Activated gamma-delta T cell treated with Interleukin-2 at 50 U/mL for 16 hours (primary cell): ENCODE measurements at places on chromosomes 1 and 21.

GRCh38 chr21:32878661-32879060 is 107.1 kb upstream of the PAXBP1 start:
- DNase-seq, result no peak

- no peak for DNase-seq
These were observed 973 bp downstream of the SDF4 start for GRCh38 chr1:1230656-1231399.

DNA sequence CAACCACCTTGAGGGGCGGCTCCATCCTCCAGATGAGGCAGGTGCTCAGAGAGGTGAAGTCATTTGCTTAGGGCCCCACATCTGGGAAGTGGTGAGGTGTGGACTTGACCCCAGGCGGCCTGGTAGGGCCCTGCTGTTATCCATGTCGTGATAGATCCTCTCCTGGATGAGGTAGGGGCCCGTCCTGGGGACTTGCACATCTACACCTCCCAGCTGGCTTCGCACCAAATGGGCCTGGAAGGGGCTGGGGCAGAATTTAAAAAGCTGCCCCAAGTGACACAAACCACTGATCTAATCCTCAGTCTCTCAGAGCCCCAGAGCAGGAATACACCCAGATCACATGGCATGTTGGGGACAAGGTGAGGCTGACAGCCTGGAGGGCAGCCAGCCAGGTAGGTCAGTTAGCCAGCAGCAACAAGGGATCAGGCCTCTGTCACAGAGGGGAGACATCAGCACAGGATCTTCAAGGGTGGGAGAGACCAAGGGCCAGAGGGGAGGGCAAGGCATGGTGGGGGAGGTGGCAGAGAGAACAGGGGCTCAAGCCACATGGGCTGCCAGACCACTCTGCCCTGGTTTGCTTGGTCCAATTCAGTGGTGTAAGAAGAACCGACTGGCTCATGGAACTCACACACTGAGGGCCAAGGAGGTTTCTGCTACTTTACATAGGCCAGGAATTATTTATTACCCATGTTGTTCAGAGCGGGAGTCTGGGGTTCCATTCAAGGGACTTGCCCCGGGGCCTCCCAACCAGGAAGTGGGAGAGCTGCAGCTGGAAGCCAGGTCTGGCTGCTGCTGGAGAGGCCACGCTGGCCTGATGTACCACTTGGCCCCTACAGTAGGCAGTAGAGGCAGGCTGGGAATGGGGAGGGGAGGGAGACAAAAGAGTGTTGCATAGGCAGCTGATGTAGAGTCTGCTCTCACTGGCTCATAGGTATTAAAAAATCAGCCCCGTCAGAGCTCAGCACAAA is 12.1 kb downstream of the LRP8 start:
- no peak for DNase-seq

- DNase-seq, result peak; percentile 39
These were observed 7.3 kb upstream of the CACNA1S start for GRCh38 chr1:201119206-201120197.

DNA sequence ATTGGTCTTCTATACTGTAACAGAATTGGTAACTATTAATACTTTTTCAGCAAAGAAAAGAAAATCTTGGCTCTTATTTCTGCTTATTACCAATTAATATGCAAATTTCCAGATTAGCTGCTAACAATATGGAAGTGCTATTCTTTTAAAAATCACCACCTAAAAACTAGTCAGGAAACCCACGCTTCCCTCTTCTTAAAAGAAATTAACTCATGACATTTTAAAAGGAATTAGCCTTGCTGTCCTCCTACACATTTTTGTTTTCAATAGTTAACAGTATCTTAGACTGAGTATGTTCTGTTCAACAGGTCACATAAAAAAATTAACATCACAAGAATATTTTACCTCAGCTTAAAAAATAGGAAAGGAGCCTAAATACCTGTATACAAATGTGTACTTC is 27.3 kb downstream of the ABL2 start:
- no peak for DNase-seq

DNA sequence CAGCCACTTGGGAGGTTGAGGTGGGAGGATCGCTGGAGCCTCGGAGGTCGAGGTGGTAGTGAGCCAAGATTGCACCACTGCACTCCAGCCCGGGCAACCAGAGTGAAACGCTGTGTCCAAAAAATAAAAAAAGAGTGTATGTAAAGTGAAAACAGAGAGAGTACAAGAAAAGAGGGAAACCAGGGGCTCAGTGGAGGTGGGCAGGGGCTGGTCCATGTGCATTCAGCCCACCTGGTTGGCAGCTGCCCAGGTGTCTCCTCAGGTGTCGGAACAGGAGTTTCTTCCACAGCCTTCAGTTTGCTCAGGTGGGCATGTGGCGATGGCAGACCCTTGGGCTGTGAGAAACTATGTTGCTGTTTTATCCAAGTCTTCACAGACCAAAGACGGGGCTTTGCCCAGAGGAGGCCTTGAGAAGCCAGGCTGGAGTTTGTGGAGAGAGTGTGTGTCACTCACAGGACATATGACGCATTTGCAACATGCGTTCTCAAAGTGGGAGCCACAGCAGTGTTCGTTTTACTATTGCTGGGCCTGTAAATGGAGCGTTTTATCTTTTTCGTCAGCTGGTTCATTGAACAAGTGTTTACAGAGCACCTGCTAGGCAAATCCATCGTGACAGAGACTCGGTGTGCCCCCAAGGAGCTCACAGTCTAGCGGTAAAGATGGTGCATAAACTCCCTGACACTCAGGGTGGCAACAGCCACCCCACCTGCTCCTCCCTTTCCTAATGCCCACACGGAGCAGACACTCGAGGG is 22.4 kb upstream of the SAMD11 start:
- no peak for DNase-seq

DNA sequence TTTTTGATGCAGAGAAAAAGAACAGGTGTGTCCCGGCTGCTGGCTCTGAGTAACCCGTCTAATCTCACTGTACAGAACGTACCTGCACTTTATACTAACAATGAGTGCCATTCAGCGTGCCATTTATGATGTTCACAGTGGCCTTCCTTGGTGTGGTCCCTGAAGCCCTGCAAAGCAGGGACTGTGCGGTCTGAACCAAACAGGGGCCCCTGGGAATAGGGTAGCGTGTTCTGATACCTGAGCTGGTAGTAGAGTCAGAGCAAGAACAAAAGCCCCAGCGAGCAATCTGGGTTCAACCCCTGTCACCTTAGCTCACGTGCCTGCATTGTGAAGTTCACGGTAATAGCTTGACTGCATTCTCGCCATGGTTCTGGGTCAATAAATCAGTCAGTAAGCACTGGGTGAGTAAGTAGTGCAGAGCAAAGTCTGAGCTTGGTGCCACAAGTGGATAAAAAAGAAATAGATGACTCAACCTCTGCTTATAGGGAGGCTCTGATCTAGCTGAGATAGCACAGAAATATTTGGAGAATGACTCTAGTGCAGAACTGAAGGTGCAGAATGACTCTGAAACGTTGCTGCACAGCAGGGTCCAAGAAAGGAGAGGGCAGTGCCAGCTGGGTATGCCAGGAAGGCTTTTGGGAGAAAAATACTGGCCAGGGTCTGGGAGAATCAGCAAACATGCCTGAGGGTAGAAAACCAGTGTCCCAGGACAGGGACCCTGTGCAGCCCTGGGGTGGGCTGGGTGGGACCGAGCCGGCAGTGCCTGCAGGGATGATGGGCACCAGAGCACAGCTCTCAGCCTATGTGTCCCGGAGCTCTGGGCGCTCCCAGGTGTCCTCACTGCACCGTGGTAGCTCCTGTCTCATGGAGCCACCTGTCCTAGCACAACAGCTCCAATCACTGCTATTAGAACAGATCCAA is 125.9 kb downstream of the RHOU start:
- DNase-seq, result no peak

- no peak for DNase-seq
These were observed 44.3 kb downstream of the S1PR1 start for GRCh38 chr1:101280942-101281654.

DNA sequence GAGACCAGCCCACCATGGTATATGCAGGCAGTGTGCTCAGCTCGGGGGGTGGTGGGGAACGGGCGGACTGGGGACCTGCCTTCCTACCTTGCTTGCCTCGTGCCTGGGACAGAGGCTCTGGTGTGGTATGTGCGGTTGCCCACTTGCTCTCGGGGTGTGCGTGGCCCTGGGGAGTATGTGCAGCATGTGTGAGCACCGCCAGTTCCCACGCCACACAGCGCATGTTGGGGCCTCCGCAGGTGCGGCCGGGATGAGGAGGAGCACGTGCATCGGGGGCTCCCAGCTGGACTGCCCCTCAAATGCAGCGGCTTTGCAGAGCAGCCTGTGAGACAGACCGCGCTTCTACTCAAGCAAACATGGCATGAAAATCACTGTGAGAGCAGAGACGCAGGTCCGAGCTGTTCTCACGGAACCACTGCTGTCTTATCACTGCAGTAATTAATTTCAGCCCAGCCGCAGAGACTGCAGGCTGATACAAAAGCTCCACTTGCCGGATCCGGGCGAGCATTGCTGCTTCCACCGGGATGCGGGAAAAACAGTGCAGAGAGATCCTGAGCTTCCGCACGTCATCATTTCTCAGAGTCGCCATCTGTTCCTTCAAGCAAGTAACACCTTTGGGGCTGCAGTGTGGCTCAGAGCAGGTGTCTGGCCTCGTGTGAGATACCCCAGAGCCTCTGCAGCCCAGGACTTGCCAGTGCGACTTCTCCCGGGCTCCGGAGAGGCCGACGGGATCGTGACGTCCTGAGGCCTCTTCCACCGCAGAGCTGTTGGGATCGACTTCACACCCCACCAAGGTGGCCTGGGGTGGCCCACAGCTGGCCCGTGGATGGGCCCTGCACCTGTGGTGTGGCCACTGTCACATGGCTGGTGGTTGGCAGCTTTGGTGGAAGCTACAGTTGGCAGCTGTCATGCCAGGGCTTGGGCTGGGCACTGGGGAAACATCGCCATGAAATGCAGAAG is 92.6 kb upstream of the ACTRT2 start:
- DNase-seq, result no peak
